ENCODE measurements at places on chromosomes 11 and 22.

DNA sequence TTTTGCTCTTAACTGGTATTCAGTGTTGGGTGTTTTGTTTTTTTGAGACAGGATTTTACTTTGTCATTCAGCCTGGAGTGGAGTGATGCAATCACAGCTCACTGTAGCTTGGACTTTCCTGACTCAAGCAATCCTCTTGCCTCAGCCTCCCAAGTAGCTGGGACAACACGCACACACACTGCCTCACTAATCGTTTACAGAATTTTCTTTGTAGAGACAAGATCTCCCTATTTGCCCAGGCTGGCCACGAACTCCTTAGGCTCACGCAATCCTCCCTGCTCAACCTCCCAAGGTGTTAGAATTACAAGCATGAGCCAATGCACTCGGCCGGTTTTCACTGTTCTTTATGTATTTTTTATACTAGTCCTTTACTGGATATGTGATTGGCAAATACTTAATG lies 51.0 kb upstream of the IGLL5 start:
- DNase-seq: no peak

DNA sequence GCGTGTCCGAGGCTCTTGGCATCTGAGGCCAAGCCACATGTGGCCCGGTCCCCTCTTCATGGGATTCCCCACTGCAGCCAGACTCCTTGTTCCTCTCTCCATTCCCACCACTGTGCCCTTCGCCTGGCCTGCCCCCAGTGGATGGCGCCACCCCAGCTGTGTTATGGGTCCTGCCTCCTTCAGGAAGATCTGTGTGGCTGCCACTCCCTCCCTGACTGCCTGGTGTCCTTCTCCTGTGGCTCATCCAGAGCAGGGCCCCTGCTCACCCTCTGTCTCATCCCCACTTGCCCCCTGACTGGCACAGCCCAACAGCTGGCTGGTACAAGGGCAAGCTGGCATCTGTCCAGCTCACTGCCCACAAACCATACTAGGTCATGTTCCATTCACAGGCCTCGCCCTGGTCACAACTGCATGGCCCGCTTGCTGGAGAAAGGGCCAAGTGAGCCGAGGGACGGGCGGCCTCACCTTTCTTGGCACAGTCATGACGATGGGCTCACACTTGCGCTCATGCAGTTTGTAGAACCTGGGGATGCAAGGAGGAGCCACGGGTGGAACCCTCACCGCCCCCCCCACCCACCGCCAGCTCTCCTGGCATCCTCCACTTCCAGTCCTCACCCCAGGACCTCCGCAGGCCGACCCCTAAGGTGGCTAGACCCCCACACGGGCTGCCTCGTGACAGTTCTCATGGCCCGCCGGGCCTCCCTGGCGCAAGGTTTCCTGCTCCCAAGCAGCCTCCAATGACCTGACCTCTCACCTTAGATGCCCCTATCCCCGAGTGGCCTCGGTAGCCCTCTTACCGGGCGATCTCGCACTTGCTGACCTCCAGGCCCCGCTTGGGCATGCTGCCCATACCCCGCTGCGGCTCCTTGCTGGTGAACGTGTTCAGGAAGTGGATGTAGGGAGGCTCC lies 2.1 kb upstream of the PTPRCAP start:
- DNase-seq: peak; percentile 61

GRCh38 chr11:34214961-34215805 lies 109.8 kb downstream of the NAT10 start:
- peak; percentile 65 for DNase-seq

GRCh38 chr22:50146439-50147238 lies 23.9 kb upstream of the PANX2 start:
- DNase-seq: peak; percentile 90

GRCh38 chr11:23010790-23011335 lies 150.6 kb upstream of the CCDC179 start:
- no peak for DNase-seq

DNA sequence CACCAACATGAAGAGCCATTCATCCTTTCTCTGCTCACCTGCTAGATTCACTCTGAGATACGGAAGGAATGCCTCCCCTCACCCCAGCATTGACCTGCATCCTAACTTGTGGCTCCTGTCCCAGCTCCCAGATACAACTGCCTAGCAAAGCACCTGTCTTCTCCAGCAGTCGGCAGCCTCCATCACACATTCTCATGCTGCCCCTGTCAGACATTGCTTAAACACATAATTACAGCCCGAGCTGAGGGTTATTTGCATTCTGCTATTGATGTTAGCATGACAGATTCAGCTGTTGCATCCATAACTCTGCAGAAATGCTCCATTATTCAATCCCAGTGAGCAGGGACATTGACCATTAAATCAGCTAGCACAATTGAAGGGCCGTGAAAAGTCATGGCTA lies 184.4 kb upstream of the NARS2 start:
- DNase-seq: no peak

DNA sequence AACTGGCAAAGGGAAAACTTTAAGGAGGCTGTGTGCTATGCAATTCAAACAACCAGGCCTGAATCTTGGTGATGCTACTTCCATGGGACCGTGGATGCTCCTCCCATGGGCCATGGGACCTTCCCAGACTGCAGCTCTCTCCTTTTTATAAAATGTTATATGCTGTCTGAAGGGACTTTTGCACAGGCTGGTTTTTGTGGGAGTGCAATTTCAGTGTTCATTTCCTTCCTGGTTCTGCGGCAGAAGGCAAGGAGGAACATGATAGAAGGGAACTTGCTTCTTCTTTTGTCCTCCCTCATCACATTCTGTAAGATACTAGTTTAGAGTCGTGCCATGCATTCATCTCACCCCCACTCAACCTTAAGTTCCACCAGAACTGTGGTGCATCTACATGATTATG lies 68.9 kb downstream of the C11orf58 start:
- no peak for DNase-seq

DNA sequence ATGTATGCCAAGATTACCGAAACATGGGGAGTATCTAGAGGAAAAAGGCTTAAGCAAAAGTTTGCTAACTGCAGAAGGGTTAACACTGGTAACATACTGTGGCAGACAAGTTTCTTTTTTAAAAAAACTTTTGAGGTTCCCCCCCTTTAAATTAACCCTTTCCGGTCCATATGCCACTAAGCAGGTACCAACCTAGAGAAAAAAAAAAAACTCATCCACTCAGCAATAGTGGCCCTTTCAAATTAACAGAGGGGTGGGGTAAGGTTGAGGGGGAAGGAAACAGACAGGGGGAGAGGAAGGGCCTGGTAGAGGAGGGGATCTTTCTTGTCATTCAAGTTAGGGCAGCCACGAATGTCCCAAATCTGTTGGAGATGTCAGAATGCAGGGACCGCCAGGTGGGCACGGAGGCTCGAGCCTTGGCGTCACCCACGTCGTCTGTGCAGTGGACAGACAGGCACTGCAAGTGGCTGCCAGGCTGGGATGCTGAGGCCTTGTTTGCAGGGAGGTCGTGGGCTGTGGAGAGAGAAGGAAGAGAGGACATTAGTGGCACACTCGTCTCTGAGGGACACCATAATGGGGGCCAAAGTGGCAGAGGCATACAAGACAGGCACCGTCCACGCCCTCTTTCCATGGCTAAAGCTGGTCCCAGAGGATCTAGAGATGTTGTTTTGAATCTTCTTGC lies 50.8 kb downstream of the MN1 start:
- DNase-seq: no peak

DNA sequence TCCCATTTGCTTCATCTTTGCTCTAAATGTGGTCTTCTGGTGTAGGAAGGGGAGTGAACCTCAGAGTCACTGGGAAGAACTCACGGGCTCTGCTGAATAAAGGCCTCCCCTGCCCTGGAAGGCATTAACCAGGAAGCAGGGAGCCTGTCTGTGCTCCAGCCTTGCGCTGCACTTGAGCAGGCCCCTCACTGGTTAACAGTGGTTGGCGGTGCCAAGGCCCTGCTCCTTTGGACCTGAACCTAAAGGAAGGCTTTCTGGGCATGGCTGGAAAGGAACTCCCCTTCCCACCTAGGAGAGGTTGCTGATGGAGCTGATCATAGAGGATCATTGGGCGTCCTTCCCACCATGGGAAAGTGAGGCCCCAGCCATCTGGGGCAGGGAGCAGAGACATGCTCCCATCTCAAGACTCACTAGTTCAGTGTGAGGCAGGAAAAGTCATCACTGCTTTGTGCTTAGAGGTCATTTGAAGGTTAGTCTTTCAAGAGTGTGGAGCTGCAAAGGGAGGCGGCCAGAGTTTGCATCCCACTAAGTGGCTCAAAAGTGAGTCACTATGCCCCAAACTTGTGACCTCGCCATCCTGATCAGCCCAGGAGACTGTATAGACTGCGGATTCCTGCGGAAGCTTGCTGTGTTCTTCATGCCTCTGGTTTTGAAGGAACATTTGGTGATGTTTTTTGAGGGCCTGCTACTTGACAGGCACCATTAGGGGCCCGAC lies 50.4 kb downstream of the DBX1 start:
- DNase-seq: no peak

DNA sequence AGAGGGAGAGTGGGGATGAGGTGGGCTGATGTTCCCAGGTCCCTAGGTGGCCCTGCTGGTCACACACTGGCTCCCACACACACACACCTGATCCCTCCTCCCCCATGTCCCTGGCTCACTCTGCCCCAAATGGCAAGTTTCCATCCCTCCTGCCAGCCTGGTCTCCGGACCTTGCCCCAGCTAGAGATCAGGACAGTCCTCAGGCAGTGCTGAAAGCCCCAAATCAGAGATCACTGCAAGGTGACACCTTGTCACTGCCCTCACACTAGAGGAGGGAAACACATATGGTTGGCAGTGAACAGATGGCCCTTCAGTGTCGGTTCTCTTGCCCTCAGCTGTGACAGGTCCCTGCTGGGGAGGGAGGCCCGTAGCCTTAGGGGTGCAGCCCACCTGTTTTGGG lies 7.6 kb downstream of the TMPRSS5 start:
- no peak for DNase-seq

DNA sequence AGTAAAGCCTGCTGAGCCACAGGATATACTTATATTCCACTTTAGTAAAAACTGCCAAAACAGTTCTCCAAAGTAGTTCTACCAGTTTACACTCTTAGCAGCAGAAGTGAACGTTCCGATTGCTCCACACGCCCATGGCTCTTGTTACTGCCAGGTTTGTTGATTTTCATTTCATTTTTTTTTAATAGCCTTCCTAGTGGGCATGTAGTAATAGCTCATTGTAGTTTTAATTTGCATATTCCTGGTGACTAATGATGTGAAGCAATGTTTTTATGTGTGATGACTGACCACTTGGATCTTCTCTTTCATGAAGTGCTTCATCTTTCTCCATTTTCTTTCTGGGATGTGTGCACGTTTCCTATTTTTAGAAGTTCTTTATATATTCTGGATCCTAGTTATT lies 4.8 kb upstream of the C11orf97 start:
- DNase-seq: no peak

Data from AG20443 (cell line).